ENCODE measurements at places on chromosomes 3 and 15.

GRCh38 chr3:94927175-94927574 is 864.3 kb downstream of the NSUN3 start:
- no peak for DNase-seq

- DNase-seq: no peak
Measured at GRCh38 chr3:42745291-42745745, 27.7 kb downstream of the CCDC13 start.

- DNase-seq: no peak
Measured at GRCh38 chr3:196995646-196996355, 27.2 kb upstream of the PIGZ start.

DNA sequence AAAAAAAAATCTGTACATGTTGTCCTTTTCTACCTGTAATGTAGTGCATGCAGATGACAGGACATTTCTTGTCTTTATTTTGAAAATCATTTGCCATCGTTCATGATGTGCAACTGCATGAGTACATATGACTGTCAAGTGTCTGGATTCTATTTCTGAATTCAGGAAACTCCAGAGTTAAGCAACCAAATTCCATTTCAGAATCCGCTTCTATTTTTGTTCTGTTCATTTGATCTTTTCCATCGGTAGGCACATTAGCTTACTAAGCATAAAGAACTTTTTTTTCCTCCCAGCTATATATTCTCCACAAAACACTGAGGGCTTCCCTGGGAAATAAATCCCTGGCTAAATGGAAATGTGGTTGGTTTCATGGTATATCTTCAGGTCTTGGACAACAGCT is 365.6 kb downstream of the PTPRG start:
- no peak for DNase-seq

DNA sequence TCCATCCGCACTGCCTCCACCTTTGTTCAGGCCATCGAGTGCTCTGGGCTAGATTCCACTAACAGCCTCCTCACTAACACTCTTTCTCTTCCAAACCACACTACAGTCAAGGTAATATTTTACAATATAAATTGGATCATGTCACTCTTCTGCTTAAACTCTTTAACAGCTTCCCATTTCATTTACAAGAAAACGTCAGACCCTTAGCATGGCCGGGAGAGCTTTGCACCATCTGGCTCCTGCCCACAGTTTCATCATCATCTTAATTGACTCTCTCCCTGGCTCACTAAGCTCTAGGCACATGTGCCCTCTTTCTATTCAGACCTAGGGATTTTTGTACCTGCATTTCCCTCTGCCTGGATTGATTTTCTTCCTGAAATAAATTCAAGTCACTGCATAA is 354.7 kb downstream of the FGF12 start:
- no peak for DNase-seq

- DNase-seq: no peak
Measured at GRCh38 chr15:81054236-81054635, 53.5 kb downstream of the TLNRD1 start.

DNA sequence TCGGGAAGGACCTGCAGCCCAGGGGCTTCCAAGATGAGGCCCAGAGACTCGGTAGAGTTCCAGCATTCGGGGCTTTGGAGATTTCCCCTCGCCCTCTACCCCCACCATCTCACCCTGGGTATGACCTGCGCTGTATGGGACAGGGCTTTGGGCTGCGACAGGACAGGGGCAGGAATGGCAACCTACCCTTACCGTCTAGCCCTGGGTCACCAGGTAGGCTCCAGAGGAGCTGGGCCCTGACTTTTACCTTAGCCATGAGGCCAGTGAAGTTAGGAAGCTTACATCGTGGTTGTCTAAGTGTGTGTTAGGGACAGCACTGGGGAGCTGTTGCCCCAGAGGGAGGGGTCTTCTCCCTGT is 683 bp downstream of the PPM1M start:
- no peak for DNase-seq

DNA sequence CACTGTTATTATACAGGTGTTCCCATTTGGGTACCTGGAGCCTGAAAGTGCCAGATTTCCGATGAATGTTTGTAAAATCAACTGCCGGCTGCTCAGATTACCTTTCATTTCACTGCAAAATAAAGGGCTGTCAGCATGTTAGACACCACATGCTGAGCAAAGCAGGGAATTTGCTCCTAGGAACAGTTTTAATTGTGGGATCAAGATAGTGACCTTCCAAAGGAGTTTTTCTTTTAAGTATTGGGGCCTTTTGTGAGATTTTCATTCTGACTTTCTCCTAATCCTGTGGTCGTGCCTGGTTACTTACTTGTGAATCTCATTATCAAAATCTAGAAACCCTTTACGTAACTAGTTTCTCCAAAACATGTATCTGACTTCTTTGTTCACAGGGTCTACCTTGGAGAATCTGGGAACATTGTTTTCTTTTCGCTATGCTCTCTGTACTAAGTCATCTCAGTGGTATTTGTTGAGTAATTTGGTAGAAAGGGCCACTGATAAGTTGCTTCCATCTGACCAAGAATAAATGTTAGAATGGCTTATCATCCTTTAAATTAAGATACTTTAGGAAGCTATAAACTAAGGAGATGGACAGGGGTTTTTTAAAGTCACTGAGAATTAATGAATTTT is 40.8 kb upstream of the LRTM1 start:
- DNase-seq: no peak

DNA sequence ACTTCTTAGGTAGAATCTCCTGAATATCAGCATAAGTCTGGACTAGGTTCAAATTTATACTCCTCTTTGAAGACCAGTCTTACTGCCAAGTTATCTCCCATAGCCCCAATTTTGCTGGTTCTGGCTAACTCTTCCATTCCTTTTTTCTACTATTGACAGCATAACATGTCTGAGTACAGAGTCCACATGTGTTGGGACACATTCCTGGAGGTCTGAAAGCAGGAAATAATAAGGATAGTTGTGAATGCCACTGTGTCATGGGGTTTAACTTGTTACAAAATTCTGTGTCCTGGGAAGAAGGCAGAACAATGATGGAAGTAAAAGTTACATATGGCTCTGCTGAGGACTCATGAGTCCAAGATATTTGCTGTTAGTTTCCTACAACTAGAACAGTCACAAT is 57.4 kb upstream of the ZBTB20 start:
- no peak for DNase-seq

GRCh38 chr3:42815826-42816225 is 6.6 kb downstream of the ACKR2 start:
- DNase-seq: no peak

DNA sequence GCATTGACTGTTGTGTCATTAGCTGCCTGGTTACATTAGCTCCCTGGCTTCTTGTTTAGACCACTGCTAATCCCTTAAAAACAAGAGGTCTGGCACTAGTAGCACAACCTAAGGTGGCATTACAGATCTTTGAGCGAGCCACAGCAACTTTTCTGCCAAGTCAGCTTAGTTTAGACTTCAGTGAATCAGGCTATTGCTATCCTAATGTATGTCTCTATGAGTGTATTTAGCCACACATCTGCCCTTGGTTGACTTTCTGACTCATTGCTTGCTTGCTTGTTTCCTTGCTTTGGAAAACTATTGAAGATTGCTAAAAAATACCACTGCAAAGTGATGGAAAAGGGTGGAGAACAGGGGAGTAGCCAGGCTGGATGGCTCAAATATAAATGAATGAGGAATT is 50.2 kb downstream of the CHP1 start:
- no peak for DNase-seq

GRCh38 chr15:100878648-100879047 is 983 bp upstream of the ALDH1A3 start:
- DNase-seq: no peak

DNA sequence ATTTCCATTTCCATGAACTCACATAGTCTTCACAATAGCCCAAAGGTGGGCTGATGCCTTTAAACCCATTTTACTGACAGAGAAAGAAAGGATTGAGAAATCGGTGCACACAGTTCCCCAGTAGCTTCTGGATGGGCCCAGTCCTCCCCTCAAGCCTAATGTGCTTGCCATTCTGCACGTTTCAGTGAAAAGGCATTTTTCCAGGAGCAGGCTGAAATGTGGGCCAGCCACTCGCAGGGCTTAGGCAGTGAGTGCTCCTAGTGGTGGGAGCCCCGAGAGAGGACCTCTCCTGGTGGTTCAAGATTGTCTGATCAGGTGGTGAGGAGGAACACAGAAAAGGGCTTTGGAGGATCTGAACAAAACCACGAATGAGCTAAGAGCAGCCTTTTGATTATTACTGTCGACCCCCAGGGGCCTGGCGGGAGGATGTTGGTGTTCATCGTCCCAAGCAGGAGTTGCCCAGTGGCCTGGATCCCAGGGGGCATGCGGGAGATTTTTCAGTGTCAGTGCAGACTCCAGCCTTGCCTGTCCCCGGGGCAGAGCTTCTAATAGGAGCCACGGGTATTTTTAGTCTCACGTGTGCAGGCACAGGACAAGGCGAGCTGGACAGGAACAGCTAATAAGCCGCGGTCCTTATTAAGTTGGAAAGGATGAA is 8.7 kb upstream of the KY start:
- no peak for DNase-seq

DNA sequence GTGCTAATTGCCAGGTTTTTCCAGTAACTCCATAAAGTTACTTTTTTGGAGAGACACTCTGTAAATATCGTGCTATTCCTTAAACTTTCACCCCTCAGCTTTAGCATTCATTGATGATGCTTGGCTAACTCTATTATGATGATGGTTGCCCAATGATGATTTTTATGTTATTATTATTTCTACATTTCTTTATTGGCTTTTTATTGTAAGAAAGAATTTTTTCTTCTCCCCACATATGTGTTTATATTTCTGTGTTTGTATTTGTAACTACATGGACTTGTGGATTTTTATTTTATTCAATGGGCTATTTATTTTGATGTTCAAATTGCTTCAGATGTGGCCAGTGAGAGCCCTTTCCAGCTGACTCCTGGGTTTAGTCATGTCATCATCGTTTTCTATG is 162.5 kb upstream of the BHLHE40 start:
- DNase-seq: no peak

GRCh38 chr15:99249270-99249841 is at the start of gene TTC23:
Gene TTC23 (minus strand): TSS chr15:99249581. CDS start chr15:99228712, 20,869 bp downstream.
- DNase-seq: no peak

- DNase-seq: no peak
Measured at GRCh38 chr3:85102781-85103180, 144.0 kb downstream of the CADM2 start.

DNA sequence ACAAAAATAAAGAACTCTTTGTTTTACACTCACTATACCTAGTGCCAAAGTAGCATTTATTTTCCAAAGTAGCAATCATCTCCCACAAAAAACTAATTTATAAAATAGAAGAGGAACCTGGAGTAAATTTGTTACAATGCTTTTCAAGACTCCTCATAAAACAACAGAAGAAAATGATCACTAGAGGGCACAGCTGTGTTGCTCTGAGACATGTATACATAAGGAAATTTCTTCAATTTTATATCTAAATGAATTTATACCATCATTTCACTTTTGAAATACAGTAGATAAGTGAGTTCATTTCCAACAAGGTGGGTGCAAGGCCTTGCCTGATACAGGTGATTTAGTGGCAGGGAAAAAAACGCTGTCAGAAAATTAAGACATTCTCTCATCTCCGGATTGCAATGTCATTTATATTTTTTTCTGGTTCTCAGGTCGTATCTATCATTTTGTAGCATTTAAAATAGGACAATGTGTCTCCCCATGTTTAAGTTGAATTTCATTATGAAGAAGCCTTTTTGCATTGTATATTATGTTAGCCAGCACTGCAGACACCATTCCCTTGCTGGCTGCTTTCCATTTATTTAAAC is 25.3 kb upstream of the ARHGEF26 start:
- no peak for DNase-seq

DNA sequence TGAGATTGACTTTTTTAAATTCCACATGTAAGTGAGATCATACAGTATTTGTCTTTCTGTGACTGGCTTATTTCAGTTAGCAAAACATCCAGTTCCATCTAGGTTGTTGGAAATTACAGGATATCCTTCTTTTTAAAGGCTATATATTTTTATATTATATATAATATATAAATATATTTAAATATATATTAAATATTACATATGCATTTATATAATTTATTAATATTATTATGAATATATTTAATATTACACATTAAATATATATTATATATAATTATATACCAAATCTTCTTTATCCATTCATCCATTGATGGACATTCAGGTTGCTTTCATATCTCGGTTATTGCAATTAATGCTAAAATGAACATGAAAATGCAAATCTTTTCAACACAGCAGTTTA is 49.9 kb downstream of the FAM227B start:
- no peak for DNase-seq

DNA sequence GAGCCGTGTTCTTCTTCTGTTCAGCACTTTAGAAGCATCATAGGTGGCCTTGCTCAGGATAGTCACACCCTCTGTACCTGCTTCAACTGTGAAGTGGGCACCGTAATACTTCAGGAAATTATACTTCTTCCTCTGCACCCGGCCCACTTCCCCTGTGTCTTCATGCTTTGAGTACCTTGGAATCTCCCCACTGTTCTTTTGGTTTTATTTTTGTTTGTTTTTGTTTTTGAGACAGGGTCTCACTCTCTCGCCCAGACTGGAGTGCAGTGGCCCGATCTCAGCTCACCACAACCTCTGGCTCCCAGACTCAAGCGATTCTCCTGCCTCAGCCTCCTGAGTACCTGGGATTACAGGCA is 1.7 kb downstream of the P2RY14 start:
- DNase-seq: no peak
